Aortic smooth muscle cell (primary cell): ENCODE measurements at places on chromosomes 6 and 20. TPM values are rescaled to one million over a fixed set of nuclear protein-coding genes. Genes with fewer than 3 reads are reported as not detected.

MYL9 gene
- total RNA-seq: 11.6 and 21.9 TPM in 2 replicates

NT5E gene
- 509 and 869 TPM in 2 replicates for total RNA-seq

EPHA7 gene
- total RNA-seq: under 0.01 TPM in 1 of 2 replicates, not detected in the other

ELOVL4 gene
- 2.8 and 3.3 TPM in 2 replicates for total RNA-seq

BIRC7 gene
- total RNA-seq: 0.06 and 0.40 TPM in 2 replicates

FAM217B gene
- 3.1 and 3.6 TPM in 2 replicates for total RNA-seq

PRSS16 gene
- total RNA-seq: not detected in 2 replicates
